CD4-positive, alpha-beta T cell (primary cell): ENCODE measurements at places on chromosomes 6 and 20.

DNA sequence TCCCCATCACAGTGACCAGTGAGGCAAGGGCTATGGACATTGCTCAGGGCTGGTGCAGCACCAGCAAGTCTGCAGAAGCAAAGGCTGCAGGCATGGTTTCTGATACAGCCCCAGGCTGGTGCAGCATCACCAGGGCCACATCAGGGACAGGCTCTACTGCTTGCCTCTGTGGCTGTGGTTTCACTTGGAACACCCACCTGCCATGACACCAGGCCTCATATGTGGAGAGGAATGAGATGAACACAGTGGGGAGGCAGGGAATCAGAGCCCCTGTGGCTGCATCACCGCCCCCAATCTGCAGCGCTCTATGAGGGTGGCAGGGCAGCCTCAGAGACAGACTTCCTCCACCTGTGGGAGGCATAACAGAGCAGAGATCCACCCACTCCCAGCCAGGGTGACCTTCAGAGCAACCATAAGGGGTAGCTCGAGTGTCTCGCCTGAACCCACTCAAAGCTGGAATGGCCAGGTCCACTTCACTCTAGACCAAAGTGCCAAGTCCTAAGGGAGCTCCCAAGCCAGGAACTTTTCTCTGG, 7.9 kb downstream of the RING1 start:
- no peak for DNase-seq

DNA sequence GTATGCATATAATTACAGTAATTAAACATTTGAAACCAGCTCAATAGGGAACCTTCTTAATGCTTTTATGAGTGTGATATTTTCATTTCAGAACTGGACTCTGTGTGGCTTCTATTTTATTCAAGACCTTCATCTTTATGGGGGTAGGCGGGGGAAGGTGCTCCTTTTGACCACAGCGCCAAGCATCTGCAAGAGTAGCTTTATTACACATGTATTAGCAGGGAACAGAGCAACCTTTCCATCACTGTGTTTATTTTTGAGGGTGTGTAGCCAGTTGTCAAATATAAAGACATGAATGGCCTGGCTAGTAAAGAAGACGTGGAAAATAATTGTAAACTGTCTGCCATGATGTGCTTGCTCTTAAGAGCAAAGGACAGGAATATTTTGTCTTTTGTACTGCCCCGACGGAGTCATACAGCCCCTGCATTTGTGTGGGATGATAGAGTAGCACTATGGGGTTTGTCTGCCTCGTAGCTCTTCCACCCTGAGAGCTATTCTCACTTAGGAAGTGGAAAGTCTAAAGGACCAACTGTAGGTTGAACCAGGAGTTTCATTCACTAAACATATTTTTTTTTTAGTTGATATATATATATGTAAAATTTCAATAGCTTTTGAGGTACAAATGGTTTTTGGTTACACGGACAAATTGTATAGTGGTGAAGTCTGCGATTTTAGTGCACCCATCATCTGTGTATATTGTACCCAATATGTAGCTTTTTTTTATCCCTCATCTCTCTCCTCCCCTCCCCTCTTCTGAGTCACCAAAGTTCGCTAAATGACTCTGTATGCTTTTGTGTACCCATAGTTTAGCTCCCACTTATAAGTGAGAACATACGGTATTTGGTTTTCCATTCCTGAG, 91.2 kb downstream of the CARMIL1 start:
- DNase-seq: no peak

DNA sequence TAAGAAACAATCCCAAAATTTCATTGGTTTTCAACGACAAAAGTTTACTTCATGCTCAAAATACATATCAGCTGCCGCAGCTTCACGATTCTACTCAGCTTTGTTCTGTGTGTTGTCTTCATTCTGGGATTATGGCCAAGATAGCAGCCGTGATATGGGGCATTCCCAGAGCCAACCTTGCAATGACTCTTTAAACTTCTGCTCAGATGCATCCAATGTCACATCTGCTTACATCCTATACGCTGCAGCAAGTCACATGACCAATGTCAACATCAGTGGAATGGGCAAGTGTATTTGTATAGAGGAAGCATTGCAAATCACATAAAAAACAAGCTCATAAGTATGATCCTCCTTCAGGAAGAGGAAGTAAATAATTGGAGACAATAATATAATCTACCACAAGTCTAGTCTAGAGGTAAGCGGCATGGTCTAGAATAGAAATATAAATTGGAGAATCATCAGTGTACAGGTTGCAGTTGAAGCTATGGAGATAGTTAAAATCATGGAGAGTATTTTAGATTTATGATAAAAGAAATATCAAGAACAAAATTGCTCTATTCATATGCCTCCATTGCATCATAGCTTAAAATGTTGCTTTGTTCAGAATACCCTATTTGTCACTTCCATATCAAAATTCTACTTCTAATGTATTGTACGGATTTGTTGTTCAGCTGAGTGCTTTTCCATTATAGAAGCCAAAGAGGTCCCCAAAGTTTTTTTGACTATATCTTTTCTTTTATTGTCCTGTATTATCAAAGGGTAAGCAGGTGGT, 7.2 kb upstream of the C6orf141 start:
- DNase-seq: no peak

DNA sequence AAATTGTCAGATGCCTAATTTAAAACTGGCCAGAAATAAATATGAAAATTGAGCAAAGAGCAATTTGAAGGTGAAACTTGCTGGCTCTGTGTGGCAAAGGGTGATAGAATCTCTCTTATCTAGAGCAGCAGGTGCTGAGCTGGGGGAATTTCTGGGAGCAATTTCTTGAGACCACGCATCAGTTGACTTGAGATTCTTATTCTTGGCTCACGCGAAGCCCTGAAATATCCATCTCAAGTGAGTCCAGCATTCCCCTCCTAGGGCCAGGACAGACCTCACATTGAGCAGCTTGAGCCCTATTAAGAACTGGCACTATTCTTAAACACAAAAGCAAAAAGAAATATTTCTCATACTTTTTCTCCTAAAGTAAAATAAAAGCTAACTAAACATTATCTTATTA, 66.3 kb downstream of the MAP7 start:
- DNase-seq: no peak

DNA sequence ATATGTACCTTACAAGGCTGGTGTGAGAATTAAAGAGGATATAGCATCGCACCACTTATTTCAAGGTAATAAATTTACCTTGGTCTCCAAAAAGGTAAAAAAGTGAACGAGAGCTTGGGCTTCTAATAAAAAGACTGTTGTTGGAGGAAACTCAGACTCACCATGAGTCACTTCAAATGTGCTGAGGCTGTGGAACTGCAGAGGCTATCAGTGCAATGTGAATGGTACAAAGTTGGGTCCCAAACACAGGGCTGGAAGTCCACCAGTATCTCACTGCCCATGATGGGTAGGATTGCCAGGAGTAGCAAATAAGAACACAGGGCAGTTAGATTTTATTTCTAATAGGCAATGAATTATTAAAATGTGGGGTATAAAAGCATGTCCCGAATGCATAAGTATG, 200.6 kb downstream of the MAFB start:
- DNase-seq: no peak

DNA sequence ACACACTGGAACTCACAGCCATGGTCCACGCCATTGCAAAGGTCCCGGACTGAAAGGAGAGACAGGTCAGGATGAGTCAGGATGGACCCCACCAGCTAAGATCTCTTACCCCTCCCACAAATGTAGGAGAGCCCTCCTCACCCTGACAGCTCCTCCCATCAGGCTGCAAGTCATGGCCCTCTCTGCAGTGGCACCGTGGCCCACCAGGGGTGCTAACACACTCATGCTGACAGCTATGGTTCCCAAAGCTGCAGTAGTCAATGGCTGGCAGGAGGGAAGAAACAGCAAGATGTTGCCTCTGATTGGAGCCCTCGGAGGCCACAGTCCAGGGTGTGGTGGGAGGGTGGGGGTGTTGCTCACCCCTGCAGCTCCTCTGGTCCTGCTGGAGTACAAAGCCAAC, 5.7 kb upstream of the RBPJL start:
- no peak for DNase-seq

- DNase-seq: no peak
Observed at GRCh38 chr6:40906759-40907158, 132.3 kb downstream of the UNC5CL start.

DNA sequence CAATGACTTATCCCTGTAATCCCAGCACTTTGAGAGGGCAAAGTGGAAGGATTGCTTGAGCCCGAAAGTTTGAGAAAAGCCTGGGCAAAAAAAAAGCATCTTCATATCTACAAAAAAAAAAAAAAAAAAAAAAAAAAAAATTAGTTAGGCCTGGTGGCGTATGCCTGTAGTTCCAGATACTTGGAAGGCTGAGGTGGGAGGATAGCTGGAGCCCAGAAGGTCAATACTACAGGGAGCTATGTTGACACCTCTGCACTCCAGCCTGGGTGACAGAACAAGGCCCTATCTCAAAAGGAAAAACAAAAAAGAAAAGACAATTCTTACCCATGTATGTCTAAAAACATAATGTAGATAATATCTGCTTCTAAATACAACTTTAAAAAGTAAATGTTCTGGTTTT, 27.2 kb downstream of the CRISP1 start:
- no peak for DNase-seq

DNA sequence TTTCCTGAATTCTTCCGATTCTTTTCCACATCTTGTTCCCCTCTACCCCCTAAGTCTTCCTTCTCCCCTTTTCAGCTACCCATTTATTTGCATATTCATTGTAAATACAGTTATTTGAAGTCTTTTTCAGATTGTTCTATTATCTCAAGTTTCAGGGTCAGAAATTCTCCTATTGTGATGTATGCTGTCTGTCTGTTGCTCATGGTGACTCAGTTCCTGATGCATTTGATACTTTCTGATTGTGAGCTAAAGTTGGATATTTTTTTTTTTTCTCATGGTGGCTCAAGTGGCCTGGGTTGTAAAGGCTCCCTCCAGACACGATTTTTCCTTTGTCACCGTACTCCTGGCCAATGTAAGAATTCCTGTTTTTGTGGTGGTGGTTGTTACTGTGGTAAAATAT, 4.9 kb upstream of the PI16 start:
- DNase-seq: no peak

DNA sequence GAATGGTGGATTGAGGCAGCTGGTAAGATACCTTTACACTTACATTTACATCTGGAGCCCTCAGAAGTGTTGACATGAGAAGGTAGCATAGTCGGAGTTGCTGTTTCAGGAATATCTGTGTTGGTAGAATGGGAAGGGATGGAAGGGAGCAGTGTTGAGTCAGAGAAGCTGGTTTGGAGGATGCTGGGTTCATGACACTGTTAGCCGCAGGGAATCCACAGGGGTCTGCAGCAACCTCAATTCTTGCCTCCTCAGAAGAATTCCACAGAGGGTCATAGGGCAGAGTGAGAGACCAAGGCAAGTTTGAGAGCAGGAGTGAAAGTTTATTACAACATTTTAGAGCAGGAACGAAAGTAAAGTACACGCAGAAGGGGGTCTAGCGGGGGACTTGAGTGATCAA, 536.8 kb downstream of the QKI start:
- no peak for DNase-seq

DNA sequence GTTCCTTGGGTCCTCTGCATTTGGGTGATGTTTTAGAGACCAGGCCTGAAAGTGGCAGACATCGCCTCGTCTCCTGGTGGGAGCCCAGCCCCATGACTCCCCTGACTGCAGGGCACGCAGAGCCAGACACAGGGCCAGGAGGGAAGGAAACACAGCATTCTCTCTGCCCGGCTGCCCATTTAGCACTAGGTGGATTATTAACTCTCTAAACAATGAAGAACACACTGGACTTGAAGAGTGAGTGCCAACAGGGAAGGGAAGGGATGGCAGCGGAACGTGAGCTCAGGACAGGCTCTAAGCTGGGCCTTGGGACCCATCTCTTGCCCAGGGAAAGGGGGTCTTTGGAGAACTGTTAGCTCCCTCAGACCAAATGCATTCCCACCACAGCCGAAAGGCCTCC, 80.4 kb downstream of the TBXT start:
- no peak for DNase-seq

GRCh38 chr6:6610031-6610591, 21.6 kb downstream of the LY86 start:
- DNase-seq: peak; percentile 50

DNA sequence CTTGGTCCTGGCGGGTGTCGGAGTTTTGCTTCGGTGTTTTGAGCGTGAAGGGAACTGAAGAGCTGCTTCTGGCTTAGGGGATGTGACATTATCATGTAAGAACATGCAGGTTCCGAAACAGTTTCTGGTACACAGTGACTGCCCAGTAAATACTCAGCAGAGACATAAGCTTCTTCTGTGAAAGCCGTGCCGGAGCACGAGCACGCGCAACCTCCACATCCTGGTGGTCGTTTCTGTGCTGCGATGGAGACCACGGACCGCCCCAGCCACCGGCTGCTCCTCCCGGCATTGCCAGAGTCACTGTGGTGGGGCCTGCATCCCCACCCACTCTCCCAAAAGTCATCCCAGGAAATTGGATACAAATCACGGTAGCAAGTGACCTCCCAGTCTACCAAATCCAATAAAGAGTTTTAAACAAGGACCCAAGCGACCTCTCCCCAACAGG, 18.7 kb downstream of the KIF25 start:
- no peak for DNase-seq

DNA sequence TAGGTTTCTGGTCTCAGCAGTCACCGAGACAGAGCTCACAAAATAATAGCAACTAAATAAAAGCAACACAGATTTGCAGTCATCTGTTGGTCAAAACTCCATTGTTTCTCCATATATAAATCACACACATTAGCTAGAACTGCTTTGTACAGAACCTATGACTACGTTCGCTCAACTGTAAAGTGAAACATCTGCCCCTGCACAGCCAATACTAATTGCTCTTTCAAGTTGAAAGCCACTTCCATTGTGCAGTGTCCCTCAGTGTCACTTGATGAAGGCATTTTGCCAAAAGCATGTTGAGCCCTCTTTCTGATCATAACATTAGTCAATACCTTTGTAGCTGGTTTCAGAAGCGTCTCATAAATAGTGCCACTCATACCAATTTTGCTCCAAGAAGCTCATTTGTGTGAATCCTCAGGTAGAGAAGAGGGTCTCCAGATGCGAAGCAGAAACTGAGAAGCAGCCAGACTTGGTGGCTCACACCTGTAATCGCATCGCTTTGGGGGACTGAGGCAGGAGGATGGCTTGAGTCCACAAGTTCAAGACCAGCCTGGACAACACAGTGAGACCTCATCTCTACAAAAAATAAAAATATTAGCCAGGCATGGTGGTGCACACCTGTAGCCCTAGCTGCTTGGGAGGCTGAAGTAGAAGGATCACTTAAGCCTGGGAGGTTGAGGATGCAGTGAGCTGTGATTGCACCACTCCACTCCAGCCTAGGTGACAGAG, 68.9 kb downstream of the PERP start:
- no peak for DNase-seq

GRCh38 chr6:144395826-144396225, 110.7 kb downstream of the UTRN start:
- no peak for DNase-seq

- no peak for DNase-seq
Observed at GRCh38 chr6:232982-233640, 59.2 kb upstream of the DUSP22 start.
